ENCODE measurements at places on chromosomes 16 and 17.

DNA sequence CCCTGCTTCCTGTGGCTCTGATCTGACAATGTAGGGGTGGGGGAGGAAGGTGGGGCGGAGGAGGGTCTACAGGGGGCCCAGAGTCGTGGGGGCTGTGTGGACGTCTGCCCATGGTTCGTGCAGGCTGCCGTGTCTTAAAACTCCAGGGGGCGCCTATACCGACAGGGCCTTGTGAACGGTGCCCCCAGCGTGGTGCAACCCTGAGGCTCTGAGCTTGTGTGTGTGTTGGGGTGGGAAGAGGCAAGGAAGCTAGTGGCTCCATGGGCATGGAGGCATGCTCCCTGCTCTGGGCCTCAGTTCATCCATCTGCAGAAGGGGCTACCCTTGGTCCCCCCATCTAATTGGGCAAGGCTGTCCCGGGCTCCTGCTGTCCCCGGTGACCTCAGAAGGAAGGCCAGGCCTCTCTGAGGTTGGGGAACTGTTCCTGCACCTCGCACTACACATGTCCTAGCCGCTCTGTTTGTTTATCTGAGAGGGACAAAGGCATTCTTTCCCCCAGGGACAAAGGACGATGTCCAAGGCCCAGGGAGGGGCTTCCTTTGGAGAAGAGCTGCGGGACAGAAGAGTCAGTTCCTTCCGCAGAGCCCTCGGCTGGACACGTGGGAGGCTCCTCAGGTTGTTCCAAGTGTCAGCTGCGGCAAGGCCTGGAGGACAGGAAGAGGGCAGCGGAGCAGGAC, 13.5 kb downstream of the CA4 start:
- DNase-seq, result no peak

GRCh38 chr17:67521775-67522069, 144.6 kb downstream of the PITPNC1 start:
- DNase-seq, result no peak

- no peak for DNase-seq
Observed at GRCh38 chr16:88705801-88706228, 393 bp downstream of the RNF166 start.

- no peak for DNase-seq
Observed at GRCh38 chr16:58338205-58338604, 43.4 kb upstream of the PRSS54 start.

DNA sequence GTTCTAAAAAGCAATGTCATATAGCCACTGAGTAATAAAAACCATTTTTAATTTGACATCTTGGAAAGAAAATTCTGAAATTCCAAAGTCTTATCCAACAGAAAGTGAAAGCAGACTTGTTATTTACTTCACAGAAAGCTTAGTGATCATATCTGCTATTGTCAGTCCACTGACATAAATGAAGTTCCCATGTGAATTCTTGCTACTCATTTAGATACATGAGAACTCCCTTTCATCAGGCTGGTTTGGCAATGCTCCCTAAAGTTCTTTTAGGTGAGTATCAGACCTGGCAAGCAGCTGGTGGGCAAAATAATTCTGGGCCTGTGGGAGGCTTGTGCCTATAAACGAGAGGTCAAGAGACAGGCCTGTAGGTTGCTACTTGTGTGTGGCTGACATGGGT, 23.4 kb downstream of the NME2 start:
- no peak for DNase-seq

DNA sequence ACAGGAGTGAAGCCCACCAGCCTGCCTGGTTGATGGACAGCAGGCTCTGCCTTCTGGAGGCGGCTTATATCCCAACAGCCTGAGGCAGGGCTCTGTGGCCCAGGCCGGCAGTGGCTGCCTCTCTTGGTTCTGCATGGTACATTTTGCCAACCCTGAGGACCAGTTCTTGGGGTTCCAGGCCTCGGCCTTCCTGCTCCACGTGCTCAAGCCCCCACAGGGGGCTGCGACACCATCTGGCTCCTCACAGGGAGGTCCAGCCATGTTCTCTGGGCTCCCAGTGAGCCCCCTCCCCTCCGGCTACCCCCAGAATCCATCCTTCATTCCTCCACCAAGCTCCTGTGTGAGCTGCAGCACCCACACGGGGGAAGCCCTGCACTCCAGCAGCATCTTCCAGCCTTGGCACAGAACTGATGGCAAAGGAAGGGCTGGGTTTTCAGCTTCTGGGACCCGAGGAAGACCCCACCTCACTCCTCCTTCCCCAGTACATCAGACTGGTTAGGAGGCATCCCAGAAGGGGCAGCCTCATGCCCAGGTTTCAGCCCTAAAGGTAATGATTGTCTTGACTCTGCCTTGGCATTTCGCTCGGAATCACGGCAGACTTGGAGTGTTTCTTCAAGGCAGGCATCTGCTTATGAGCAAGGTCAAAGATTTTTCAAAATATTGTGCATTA, 231.2 kb downstream of the CPPED1 start:
- no peak for DNase-seq

DNA sequence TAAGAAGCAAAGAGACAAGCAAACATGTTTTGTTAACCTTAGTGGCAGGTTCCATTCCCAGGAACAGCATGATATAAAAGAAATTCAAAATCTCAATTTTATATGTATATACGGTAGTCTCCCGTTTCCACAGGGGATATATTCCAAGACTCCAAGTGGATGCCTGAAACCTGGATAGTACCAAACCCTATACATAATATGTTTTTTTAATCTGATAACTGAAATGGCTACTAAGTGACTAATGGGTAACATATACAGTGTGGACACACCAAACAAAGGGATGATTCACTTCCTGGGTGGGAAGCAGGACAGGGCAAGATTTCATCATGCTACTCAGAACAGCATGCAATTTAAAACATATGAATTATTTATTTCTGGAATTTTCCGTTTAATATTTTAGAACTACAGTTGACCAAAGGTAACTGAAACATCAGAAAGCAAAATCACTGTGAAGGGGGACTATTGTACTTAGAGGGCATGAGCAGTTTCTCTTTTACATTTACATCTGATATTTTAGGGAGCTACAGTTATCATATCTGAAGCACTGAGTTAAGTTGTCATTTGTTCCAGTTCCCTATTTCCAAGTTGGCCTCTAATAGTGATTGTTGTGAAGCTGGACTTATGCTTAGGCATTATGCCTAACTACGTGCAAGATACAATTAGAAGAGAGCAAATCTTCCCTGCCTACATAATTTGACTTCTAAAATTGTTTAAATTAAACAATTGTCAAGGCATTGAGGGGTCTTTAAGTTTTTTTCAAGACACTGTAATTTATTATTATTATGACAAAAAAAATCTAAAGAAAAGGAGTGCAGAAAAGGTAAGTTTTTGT, 34.1 kb upstream of the ABCA6 start:
- peak; percentile 26 for DNase-seq

DNA sequence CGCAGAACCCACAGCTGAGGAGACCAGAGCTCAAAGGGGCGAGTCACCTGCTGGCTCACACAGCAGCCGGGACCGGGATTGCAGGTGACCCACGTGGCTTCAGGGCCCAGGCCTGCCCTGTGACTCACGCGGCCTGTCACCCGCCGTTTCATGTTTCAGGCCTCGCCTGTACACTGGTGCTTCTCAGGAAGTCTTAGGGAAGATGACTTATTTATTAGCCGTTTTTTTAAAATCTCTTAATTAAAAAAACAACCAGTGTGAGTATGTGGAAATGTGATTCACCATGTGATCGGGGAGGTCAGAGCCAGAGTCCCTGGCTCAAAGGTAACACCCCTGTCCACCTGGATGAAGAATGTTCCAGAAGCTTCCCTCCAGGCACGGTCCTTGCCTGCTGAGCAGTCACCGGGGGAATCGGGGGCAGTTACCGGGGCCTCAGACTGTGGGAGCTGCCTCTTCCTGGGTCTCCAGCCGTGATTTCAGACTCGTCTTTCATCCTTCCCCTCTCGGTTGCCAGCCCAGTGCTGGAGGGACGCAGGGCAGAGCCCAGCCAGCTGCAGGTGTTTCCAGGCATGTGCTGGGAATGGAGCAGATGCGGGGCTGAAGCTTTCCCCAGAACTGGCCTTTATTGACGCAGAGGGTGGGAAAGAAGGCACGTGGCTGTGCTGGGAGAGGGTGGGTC, 49.3 kb downstream of the CMIP start:
- DNase-seq, result peak; percentile 18

- DNase-seq, result no peak
Observed at GRCh38 chr17:71558901-71559300, 561.9 kb upstream of the SOX9 start.

- no peak for DNase-seq
Observed at GRCh38 chr16:12976936-12977335, 75.5 kb downstream of the SHISA9 start.

DNA sequence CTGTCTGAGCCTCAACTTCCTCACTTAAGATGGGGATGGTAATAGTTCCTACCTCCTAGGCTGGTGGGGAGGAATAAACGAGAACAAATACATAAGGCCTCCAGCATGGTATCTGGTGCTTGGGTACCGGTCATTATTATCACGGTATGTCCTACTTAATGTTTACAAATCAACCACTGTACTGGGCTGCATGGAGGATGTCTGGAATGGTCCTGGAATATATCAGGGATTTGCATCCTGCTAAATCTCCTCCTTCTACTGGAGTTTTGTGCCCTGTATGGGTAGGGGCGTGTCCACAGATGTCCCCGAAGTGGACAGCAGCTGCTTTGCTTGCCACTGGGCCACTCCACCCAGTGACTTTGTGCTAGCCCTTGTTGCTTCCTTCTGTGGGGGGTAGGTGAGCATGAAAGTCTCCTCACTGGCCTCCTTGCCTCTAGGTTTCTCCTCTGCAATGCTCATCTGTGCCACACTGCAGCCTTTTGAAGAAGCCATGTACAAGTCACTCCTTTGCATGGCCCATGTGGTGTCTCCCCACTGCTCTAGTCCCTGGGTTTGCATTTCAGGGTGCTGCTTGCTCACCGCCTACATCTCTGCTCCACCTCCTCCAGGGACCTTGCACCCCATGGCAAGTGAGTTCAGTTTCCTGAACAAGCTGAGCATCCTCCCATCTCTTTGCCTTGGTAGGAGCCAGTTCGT, 2.2 kb upstream of the CMIP start:
- no peak for DNase-seq

GRCh38 chr17:77189148-77189547, 48.4 kb downstream of the SEC14L1 start:
- no peak for DNase-seq

DNA sequence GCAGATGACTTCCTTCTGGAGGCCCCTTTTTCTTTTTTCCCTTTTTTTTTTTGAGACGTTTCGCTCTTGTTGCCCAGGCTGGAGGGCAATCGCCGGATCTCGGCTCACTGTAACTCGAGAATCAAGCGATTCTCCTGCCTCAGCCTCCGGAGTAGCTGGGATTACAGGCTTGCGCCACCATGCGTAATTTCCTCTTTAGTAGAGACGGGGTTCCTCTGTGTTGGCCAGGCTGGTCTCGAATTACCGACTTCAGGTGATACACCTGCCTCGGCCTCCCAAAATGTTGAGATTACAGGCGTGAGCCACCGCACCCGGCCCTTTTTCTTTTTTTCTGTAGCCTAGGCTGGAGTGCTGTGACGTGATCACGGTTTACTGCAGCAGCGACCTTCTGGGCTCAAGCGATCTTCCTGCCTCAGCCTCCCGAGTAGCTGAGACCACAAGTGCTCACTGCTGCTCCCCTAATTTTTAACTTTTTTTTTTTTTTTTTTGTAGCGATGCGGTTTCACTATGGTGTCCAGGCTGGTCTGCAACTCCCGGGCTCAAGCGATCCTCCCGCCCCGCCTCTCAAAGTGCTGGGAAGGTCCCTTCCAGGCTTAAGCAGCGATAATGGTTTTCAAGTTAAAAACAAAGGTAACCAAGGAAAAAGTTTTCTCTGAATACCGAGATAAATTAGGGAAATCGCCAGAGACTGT, 956 bp upstream of the IST1 start:
- DNase-seq, result no peak

DNA sequence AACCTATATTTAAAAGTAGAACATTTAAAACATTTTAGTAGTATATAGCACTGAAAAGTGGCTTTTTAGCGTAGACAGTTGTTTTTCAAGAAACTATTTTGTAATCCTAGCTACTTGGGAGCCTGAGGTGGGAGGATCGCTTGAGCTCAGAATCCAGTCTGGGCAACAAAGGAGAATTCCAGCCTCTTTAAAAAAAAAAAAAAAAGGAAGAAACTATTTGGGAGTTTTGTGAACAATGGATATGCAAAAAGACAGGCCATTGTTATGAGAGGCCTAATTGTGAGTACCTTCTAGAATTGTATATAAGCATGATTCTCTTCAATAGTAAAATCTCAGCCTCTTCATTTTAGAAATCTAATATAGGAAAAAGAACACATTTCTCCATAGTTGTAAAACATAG, 17.6 kb downstream of the OMG start:
- DNase-seq, result no peak

DNA sequence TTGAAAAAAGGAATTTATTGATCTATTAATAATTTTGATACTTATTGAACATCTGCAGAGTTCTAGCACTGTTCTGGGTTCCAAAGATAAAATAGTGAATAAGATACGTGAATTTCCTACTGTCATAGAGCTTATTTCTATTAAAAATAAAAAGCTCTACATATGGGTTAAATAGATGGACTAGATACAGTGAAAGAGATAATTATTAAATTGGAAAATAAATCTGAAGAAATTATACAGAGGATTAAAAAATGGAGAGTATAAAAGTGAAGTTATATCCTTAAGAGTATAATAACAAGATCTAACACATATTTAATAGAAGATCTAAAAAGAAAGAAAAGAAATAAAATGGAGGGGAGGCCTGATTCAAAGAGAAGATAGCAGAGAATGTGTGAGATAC, 10.1 kb upstream of the ABCA5 start:
- DNase-seq, result no peak

DNA sequence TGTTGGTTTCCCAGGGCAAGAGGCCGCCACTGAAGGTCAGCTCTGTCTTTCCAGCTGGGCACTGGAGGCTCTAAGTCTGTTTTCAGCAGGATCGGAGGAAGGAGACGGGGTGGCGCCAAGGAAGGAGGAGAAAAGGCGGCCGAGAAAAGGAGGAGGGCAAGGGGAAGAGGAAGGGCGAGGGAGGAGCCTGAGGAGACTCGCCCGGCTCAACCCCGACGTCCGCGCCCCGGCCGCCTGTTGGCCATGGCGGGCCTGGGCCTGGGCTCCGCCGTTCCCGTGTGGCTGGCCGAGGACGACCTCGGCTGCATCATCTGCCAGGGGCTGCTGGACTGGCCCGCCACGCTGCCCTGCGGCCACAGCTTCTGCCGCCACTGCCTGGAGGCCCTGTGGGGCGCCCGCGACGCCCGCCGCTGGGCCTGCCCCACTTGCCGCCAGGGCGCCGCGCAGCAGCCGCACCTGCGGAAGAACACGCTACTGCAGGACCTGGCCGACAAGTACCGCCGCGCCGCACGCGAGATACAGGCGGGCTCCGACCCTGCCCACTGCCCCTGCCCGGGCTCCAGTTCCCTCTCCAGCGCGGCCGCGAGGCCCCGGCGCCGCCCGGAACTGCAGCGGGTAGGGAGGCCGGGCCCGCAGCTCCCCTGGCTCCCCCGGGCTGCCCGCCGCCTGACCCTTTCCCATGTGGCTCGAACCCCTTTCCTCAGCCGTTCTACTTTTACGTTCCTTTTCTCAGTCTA, at the start of gene RNF135:
RNF135 (plus strand) TSS at position 209 of the 737 bp plus-strand sequence; CDS start at position 244, 35 bp downstream.
- peak; percentile 51 for DNase-seq

- no peak for DNase-seq
Observed at GRCh38 chr16:30585022-30585399, 486 bp downstream of the ZNF785 start.

- no peak for DNase-seq
Observed at GRCh38 chr17:49575679-49576087, at the start of gene NXPH3. TSS of gene NXPH3 (plus strand) at chr17:49575871. CDS start at chr17:49576220, 349 bp downstream.

- DNase-seq, result no peak
Observed at GRCh38 chr16:67796099-67796718, 10.2 kb downstream of the RANBP10 start.

GRCh38 chr17:68579194-68579927, 21.8 kb downstream of the FAM20A start:
- no peak for DNase-seq

- no peak for DNase-seq
Observed at GRCh38 chr17:16374146-16374938, 6.5 kb upstream of the UBB start.

GRCh38 chr16:84043486-84044117, 1.0 kb upstream of the SLC38A8 start:
- no peak for DNase-seq
